ENCODE measurements at places on chromosomes 11 and 22.

DNA sequence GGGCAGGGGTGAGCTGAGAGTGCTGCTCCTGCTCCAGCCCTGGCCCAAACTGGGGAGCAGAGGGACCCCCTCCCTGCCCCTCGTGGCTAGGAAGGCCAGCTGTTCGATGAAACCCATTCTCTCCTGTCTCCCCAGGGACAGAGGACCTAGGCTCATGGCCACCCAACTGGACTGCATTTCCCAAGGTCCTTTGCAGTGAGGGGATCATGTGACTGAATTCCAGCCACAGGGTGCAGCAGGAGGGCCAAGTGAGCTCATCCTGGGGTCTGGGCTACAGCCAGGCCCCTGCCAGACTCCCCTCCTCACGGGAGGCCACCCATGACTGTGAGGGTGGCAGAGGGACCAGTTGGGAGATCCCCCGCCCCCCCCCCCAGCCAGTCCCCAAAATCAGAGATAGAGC lies 777.6 kb downstream of the TBC1D22A start:
- DNase-seq: no peak

- DNase-seq: no peak
Measured at GRCh38 chr11:57306940-57307565, 17.7 kb downstream of the TNKS1BP1 start.

DNA sequence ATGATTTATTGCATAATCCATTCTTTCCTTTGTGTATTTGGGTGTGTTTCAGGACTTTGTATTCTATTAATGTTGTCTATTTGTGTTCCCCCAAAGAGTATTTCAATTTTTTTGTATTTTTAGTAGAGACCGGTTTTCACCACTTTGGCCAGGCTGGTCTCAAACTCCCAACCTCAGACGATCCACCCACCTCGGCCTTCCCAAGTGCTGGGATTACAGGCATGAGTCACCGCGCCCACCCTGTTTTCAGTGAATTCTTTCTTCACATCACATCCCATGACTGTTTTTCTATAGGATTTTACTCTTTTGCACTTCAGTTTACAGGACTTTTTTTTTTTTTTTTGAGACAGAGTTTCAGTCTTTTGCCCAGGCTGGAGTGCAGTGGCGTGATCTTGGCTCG lies 46.3 kb downstream of the RBX1 start:
- no peak for DNase-seq

DNA sequence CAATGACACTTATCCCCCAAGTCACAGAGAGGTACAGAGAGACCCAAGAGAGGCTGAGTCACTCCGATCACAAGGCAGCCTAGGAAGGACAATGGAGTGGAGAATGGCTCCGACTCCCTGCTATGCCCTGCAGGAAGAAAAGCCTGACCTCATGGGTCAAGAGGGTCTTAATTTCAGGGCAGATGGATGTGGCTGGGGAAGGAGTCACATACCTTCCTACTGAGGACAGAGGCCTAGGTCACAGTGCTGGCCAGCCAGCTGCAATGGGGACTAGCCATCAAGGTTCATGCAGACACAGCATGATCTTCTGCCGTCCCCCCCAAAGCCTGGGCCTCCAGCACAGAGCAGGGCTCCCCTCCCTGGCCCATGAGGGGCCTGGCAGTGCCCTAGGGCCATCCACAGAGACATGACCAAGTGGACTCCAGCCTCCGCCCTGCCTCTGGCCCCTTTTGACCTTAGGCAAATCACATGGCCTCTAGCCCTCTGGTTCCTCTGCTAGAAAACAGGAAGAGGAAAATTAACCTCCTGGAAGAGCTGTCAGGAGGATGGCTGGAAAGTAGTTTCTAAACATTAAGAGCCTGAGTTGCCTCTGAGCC lies 1.8 kb downstream of the ARRB1 start:
- DNase-seq: no peak

- DNase-seq: no peak
Measured at GRCh38 chr11:19555266-19555665, 157.4 kb upstream of the NAV2 start.

All from cardiac septum (tissue), 1 donor.